ENCODE measurements at places on chromosomes 11 and 22. TPM values are rescaled to one million over a fixed set of nuclear protein-coding genes. Genes with fewer than 3 reads are reported as not detected.

Gene OR8D1
- total RNA-seq, result not detected

GRCh38 chr11:122782222-122782621 is 56.1 kb upstream of the CRTAM start:
- DNase-seq, result no peak

DNA sequence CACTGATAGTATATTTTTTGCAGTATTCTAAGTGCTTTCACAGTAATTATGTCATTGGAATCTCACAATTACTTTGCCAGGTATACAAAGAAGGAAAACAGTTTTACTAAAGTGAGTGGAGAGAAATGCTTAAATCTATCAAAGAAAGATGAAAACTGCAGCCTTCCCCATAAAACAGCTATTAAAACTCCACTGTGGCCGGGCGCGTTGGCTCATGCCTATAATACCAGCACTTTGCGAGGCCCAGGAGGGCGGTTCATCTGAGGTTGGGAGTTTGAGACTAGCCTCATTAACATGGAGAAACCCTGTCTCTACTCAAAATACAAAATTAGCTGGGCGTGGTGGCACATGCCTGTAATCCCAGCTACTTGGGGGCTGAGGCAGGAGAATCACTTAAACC is 19.1 kb downstream of the OR51E1 start:
- DNase-seq, result no peak

Gene PLEKHA7
- total RNA-seq, result 78.7 TPM

- no peak for DNase-seq
These were observed 102.7 kb downstream of the PHF21B start for GRCh38 chr22:44906999-44907644.

GRCh38 chr11:45054956-45055355 is 91.5 kb upstream of the PRDM11 start:
- no peak for DNase-seq

DNA sequence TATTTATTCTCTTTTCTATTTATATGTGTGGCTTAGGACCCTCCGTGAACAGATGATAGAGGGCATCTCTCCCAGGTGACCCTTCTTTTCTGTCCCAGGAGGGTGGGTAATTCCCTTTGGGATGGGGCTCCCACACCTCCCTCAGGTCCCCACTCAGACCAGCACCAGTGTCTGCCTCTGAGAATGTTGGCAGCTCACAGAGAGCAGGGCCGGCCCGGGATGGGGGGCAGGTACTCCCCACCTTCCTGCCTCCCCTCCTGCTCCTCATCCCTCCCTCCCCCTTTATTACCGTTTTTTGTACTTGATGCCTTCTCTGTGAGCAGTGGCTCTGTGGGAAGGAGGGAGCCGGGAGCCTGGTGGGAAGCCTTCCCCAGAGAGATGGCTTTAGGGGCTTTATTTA is 4.8 kb upstream of the HINFP start:
- no peak for DNase-seq

Gene CDC45
- total RNA-seq, result 18.1 TPM

- no peak for DNase-seq
These were observed 849.1 kb upstream of the API5 start for GRCh38 chr11:42462558-42463310.

DNA sequence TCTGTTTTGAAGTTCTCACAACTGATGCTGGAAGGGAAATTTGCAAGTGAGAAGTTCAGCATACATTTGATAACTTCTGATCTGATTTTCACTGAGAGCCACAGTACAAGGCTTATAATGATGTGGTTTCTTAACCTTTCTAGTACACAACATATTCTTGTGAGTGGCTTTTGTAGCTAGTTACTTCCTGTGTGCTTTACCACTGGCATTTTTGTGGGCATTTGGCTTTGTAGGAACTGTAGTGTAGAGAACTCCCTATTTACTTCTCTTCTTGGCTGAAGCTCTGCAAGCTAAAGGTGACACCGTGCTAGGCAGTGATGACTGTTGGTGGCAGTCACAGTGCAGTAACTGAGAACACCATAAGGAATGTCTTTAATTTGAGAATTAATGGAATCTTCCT is 14.9 kb downstream of the USP47 start:
- no peak for DNase-seq

Gene HBB
- total RNA-seq, result not detected

- no peak for DNase-seq
These were observed 55.2 kb downstream of the ST3GAL4 start for GRCh38 chr11:126410649-126411048.

DNA sequence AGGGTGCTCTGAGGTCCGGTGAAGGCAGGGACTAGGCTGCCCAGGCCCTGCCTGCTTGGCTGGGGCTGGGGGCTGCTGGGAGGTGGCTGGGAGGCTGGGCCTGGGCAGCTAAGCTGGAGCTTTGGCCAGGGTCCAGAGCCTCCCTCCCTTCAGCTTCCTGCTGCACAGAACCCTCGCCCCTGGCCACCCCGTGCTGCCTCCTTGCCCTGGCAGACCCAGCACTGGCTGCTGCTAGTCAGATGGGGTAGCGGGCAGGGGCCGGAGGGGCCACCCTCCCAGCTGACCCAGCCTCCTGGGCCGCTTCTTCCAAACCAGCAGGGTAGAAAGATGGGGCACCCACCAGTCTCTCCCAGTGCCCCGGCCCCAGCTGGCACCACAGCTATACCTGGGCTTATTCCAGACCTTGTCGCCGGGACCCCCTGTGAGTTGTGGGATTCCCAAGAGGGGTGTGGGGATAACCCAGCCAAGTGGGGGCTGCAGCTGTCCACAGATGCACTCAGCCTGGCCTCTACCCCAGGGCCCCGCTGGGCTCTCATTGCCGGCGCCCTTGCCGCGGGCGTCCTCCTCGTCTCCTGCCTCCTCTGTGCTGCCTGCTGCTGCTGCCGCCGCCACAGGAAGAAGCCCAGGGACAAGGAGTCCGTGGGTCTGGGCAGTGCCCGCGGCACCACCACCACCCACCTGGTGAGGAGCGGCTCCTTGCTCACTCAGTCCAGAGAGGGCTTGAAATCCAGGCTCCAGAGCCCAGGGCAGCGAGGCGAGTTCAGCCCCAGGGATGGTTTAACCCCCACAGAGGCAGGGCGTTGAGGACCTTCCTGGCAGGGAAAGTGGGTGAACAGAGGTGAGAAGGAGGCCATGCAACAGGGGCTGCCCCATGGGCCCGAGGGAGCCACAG is at the start of gene SYT8:
Gene SYT8, plus strand, starts transcription at position 212 of the 892 bp plus-strand sequence. Its CDS starts 116 bp downstream, at position 328.
- DNase-seq, result no peak

- DNase-seq, result no peak
These were observed 54.3 kb upstream of the VSTM5 start for GRCh38 chr11:93904716-93905115.

Gene CECR2
- total RNA-seq, result 40.5 TPM

DNA sequence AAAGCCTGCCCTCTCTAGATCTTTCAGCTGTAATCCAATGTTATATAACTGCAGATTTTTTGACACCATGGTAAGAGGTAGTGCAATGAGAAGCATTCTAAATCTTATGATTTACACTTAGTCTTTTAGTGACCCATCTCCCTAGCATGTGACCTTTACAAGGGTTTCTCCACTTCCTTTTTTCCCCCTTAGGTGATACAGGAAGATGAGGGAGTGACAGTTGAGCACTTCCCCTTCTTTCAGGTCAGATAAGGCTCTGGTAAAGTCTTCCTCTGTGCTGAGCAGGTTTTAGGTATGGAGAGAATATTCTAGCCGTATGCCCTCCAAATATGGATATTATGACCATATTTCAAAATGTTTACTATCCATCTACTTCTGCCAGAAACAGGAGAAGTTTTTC is 753.6 kb downstream of the JRKL start:
- DNase-seq, result no peak

DNA sequence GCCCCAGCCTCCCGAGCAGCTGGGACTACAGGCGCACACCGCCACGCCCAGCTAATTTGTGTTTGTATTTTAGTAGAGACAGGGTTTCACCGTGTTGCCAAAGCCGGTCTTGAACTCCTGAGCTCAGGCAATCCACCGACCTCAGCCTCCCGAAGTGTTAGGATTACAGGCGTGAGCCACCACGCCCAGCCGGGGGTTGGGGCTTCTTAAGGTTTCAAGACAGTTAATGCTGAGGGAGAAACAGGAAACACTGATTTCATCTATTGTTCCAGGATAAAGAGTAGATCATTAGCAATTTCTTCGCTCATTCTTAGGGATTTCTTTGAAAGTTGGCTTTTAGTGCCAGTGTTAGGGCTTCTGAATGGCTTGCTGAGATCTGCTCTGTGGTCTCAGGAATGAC is 21.2 kb upstream of the CLMP start:
- no peak for DNase-seq

Gene MUC5B
- not detected for total RNA-seq

GRCh38 chr11:128776069-128776423 is 82.2 kb downstream of the FLI1 start:
- no peak for DNase-seq

GRCh38 chr11:64028398-64029115 is 7.2 kb upstream of the FLRT1 start:
- peak; percentile 54 for DNase-seq

Gene PIWIL4
- total RNA-seq, result 1.9 TPM

Gene OR2AT4
- not detected for total RNA-seq

- no peak for DNase-seq
These were observed 22.6 kb downstream of the APLNR start for GRCh38 chr11:57214494-57214893.

DNA sequence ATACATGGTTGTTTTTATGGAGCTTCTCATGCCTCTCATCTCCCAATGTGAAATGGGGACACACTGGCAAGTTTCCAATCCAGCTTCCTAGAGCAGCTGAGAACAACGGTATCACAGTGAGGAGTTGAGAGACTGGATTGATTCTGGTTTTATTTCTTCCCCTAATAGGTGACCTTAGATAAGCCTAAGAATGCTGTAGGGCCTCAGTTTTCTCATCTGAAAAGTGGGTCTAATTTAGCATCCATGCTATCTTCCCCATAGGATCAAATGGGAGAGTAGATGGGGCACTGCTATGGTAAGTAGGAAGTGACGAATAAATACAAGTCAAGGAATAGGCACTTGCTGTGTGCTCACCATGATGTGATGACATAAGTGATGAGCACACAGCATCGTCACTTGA is 61.1 kb upstream of the PHOX2A start:
- DNase-seq, result no peak

DNA sequence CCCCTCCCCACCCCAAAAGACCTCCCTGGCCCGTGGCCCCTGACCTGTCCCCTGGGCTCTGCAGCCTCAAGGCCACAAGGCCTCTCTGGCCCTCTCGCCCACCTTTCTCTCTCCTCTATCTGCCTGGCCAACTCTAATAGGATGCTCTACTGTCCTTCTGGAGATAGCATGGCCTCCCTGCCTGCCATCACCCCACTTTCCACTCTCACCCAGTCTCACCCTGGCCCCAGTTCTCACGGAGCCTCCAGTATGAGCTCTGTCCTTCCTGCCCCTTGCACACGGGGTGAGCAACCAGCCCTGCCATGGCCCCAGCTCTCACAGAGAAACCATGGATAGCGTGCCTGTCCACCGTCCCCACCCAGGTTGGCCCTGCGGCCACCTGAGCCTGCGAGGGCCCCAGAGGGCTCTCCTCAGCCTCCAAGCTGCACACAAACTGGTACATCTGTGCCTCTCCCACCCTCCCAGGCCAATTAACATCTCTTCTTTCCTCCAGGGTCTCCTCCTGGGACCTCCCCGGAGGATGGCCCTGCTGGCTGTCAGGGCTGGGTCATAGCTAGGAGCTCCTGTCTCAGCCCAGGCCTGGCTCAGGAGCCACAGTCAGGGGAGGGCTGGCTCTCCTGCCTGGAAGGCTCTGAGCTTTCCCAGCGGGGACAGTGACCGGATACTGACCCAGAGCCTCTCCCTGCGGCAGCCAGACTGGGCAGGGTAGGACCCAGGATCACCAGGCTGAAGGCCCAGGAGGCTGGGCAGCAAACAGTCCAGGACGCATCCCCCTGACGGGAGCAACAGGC is 22.3 kb downstream of the RTN4R start:
- no peak for DNase-seq

Gene CHRNA10
- total RNA-seq, result 2.8 TPM

Gene CCDC88B
- total RNA-seq, result 6.2 TPM

GRCh38 chr22:29385151-29385704 is 3.1 kb downstream of the AP1B1 start:
- no peak for DNase-seq

Gene PLAAT2
- not detected for total RNA-seq

DNA sequence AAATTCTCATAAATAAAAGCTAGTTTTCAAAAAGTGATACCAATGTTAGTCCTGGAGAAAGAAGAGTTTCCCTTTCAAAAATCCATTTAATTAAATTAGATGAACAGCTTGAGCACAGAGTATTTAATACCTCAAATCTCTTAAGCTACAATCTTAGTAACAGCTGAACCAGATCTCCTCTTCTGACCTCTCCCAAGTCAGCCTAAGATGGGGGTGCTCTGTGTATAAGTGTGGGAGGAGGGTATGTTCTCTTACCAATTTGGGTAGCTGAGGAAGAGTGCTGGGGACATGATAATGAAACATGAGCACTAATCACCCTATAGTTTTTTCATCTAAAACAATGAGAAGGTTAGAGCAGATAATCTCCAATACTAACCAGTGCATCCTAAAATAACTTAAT is 9.6 kb downstream of the TPH1 start:
- DNase-seq, result no peak

Gene DPAGT1
- 53.4 TPM for total RNA-seq

DNA sequence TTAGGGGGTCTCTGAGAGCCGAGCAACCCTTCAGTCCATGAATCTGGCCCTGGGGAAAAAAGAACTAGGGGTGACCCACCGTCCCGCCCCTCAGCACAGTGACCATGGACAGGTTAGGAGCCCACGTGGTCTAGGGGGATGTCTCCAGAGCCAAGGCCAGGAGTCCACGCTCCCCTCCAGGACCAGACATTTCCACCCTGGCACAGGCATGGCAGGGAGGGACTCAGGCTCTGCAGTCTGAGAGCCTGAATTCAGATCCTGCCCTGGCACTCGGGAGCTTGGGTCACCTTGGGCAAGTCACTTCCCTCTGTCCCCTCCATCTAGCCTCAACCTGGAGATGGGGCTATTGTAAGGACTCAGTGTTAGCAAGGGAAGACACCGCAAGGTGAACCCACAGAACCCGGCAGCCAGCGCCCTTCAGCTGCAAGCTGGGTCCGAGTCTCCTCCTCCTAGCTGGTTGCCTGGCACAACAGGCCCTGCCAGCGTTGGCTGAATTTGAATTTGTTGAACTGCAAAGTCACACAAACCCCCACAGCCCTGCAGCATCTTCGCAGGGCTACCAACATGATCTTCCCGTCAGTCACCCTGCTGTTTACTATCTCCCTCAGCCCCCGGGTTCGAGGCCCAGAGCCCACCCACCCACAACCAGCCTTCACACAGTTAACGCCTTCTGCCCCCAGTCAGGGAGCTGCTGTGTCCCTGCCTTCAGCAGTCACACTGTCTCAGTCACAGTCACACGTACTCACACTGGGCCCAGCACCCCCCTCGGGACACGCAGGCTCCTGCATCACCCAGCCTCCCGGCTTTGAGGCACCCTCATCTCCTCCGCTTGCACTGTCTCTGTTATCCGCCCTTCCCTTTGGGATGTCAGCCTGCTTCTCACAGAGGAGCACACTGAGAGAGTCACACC is 603 bp upstream of the PDGFB start:
- DNase-seq, result no peak

Gene OR5P2
- not detected for total RNA-seq

DNA sequence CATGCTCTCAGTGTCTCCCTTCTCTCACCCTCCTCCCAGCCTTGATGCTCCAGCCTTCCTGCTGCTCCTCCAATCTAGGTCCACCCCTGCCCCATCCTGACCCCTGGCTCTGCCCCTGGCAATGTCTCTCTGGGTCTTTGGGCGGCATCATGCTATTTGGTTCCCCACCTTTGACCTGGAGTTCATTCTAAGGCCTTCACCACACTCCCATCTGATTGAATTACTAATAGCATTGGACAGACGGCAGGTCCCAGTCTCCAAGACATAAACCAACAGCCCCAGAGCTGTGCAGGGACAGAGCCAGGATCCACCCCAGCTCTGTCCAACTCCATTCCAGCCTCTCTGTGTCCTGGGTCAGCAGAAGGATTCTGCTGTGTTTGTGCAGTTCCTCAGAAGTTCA is 7.2 kb downstream of the APOL4 start:
- DNase-seq, result no peak

All from progenitor cell of endocrine pancreas (in vitro differentiated cells).